Endothelial cell (in vitro differentiated cells): ENCODE measurements at places on chromosomes 7 and 10.

- no peaks in the 10 kb centered on the region for H3K27me3 ChIP-seq
- no peak overlapping the region for H3K27ac ChIP-seq
- no peak for DNase-seq
- H3K36me3 ChIP-seq: no peaks in the 10 kb centered on the region
- peaks cover 4% of the 10 kb centered on the region for H3K4me1 ChIP-seq
These were observed 71.7 kb upstream of the AUTS2 start for GRCh38 chr7:69526570-69526969.

DNA sequence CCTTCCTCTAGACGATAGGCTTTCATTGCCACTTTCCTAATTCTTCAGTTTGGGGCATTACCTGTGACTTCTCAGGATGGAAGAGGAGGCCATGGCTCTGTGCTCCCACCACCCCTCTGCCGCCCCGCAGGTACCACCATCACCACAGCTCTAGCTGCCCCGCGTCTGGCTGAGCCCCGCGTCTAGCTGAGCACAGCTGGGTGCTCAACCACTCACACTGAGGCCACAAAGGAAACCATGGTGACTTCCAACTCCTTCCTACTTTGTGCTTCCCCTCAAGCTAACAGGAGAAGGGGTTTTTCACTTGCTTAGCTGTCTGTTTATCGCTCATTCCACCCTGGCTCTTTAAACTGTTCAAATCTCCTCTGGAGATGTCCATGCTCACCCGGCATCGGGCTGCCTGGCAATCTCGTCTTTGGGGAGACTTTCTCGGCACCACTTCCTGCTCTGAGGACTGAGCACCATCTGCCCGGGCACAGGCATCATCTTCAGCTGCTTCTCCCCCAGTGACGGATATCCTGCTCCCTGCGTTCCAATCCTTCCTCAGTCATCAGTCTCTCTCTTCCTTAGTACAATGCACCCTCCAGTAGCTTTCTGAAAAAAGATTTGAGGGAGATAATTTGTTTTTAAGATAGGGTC lies 59.4 kb downstream of the MAD1L1 start:
- no peak for DNase-seq
- H3K27me3 ChIP-seq: peaks cover 12% of the 10 kb centered on the region
- peak overlapping the region; percentile 80 for H3K4me3 ChIP-seq

DNA sequence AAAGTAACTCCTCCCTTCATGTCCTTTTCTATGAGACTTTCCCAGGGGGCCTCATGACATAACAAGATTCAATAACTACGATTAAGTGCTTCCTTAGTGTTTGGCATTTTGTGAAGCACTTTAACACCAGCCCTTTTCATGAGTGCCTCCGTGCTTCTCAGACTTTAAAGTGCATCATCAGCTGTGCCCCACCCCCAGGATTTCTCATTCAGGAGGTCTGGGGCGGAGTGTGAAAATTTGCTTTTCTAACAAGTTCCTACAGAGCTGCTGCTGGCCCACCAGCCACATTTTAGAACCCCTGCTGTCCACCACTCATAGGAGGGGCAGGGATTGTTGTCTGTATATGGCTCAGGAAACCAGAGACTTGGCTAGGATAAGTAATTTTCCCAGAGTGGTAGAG lies 445.3 kb downstream of the LRMDA start:
- H3K27ac ChIP-seq: no peak overlapping the region
- peaks cover 8% of the 10 kb centered on the region for H3K4me1 ChIP-seq
- peaks cover 3% of the 10 kb centered on the region for H3K27me3 ChIP-seq
- DNase-seq: no peak
- H3K36me3 ChIP-seq: no peaks in the 10 kb centered on the region

DNA sequence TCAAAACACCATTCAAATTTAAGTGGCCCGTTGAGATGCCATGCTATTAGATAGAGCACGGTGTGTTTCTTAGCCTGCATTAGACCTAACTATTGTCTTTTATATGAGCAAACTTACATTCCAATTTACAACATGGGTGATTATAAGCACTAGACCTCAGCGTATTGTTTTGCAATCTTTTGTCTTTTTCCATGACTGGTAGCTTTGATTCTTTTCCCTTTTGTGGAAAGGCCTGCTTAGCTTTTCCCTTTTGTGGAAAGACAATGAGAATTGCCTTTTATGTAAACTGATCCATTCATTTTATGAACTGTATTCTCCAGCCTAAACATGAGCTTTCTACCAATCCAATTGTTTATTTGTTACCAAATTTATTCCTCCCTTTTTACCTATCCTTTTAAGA lies 823.1 kb downstream of the CCSER2 start:
- H3K27me3 ChIP-seq: no peaks in the 10 kb centered on the region
- H3K4me1 ChIP-seq: peaks cover 7% of the 10 kb centered on the region
- no peak for DNase-seq
- no peaks in the 10 kb centered on the region for H3K36me3 ChIP-seq
- no peak overlapping the region for H3K27ac ChIP-seq

DNA sequence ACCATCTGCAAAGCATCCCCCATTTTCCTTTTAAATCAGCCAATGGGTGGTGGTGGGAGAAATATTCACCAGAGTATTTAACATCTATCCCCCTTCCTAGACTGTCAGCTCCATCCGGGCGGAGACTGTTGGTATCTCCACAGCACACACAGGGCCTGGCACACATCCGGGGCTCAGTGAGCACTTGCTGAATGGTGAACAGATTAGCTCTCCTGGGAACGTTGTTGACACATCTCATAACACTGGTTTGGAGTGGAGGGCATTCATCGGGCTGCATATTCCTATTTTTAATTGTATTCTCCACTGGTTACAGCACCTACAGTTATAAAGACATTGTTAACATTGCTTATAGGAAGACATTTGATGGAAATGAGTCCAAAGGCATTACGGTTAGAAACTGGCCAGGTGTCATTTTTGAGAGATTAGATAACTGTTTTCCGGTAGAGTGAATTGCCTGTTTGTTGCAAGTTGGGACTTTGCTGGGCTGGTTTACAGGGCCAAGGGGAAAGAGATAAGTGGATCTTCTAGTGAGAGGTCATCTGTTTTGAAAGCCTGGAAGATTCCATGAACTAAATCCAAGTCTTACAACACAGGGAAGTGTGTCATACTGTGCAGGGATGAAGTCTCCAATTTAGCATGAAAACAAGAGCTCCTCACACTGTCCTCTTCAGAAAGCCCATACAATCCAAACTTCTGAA lies 101.8 kb downstream of the EGFR start:
- H3K27me3 ChIP-seq: peaks cover 1% of the 10 kb centered on the region
- H3K4me1 ChIP-seq: no peaks in the 10 kb centered on the region
- H3K36me3 ChIP-seq: no peaks in the 10 kb centered on the region
- H3K4me3 ChIP-seq: no peak overlapping the region
- DNase-seq: no peak

- peaks cover 13% of the 10 kb centered on the region for H3K27me3 ChIP-seq
- H3K27ac ChIP-seq: no peak overlapping the region
- DNase-seq: no peak
- no peaks in the 10 kb centered on the region for H3K4me1 ChIP-seq
- H3K4me3 ChIP-seq: no peak overlapping the region
- peaks cover 17% of the 10 kb centered on the region for H3K36me3 ChIP-seq
These were observed 96.7 kb downstream of the PAXIP1 start for GRCh38 chr7:154906201-154906600.

DNA sequence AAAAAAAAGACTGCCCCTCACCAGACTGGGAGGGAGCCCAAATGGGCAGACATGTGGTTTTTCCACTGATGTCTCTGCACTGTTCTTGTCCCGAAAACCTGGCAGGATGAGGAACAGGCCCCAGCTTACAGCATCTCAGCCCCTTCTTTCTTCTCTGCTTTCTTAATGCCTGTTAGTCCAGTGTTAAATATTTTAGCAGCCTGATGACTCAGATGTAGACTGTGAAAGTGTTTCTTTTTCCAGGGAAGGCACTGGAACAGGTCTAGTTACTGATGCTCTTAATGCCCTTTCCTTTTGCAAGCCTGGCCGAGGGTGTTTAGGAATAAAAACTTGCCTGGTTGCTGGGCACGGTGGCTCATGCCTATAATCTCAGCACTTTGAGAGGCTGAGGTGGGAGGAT lies 107.7 kb downstream of the TACC2 start:
- no peak for DNase-seq
- H3K4me3 ChIP-seq: no peak overlapping the region
- no peaks in the 10 kb centered on the region for H3K36me3 ChIP-seq
- no peaks in the 10 kb centered on the region for H3K4me1 ChIP-seq
